AG09309 (cell line): ENCODE measurements at places on chromosomes 11 and 22.

DNA sequence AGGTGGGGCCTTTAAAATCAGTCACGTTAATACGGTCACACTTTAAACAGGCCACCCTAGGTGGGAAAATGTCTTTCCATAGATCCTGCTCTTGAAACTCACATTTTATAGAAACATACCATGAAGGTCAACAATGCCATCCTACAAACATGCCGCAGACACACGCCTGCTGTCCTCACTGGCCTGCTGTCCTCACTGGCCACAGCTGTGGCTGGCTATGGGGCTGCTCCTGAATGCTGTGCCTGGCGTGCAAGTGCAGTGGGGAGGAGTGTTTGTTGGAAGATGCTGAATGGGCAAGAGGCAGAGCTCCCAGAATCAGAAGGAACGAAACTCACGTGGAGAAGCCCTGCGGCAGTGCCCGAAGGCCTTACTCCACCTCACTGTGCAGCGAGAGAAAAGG is 106.2 kb upstream of the BID start:
- no peak for DNase-seq

- no peak for DNase-seq
These were observed 4.5 kb downstream of the FAM118A start for GRCh38 chr22:45314054-45314721.

- no peak for DNase-seq
These were observed 188.7 kb downstream of the CTTN start for GRCh38 chr11:70587075-70587389.

DNA sequence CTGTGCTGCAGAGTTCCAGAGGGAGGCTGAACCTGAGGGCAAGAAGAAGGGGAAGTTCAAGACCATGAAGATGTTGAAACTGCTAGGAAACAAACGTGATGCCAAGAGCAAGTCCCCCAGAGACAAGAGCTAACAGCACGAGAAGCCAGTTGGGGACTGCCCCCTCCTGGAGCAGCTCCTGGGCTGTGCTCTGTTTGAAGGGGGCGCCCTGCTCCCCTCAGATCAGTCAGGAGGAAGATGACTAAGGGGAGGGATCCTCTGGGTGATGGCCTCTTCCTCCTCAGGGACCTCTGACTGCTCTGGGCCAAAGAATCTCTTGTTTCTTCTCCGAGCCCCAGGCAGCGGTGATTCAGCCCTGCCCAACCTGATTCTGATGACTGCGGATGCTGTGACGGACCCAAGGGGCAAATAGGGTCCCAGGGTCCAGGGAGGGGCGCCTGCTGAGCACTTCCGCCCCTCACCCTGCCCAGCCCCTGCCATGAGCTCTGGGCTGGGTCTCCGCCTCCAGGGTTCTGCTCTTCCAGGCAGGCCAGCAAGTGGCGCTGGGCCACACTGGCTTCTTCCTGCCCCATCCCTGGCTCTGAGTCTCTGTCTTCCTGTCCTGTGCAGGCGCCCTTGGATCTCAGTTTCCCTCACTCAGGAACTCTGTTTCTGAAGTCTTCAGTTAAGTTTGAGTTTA is 12.6 kb downstream of the C22orf23 start:
- DNase-seq: no peak

GRCh38 chr11:86003654-86004053 is 65.2 kb downstream of the PICALM start:
- no peak for DNase-seq

DNA sequence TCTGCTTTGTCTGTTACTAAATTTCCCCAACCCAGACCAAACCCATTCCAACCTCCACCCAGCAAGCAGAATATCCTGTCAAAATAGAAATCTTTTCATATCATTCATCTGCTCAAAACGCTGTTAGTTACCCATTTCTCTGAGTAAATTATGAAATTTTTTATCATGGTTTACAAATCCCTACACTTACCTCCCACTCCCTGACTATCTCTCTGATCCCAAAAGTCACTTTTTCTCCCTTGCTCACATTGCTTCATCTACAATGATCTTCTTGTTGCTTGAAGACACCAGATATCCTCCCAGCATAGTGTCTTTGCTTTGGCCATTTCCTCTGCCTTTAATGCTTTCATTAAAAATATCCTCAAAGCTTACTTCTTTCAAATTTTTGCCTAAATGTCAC is 195.5 kb upstream of the CTSC start:
- no peak for DNase-seq

- DNase-seq: no peak
These were observed 79.9 kb downstream of the TTC28 start for GRCh38 chr22:28599693-28600092.

DNA sequence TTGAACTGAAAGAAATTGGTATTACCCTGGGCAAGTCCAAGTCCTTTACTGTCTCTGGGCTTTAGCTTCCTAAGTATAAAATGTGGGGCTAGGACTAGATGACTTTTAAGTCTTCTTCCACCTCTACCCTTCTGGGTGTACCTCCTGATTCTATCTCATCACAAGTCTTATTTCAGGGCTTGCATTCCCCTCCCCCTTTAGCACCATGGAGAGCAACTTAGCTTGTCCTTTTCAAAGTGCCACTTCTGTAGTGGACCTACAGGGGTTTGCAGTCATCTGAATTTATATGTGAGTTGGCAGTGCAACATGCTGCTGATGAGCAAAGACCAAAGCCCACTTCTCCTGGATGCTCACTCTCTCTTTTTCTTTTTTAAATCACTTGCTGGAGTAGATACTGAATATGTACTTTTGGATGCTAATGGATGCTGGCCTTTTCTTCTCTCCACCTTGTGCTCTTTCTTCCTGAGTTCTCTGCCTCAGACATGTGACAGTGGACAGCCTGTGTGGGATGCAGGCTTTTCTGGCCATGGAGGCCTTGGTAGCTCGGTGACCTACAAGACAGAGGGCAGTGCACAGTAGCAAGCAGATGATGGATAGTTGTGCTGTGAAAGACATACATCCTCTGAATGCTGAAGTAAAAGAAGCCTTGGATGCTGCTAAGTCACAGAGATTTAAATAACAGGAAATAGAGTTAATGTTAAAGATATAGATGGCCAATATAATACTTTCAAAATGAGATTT is 185.0 kb downstream of the NELL1 start:
- DNase-seq: no peak

DNA sequence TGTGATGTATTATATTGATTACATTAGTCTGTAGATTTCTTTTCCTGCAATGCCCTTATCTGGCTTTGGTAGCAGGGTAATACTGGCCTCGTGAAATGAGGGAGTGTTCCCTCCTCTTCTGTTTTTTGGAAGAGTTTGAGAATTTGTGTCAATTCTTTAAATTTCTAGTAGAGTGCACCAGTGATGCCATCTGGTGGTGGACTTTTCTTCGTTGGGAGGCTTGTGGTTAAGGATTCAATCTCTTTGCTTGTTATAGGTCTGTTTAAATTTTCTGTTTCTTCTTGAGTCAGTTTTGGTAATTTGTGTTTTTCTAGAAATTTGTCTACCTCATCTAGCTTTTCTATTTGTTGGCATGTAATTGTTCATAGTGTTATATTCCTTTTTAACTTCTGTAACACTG is 18.9 kb downstream of the SHANK3 start:
- peak; percentile 8 for DNase-seq
